ENCODE measurements at places on chromosomes 12 and 14. TPM values are rescaled to one million over a fixed set of nuclear protein-coding genes. Genes with fewer than 3 reads are reported as not detected.

LTB4R2 gene
- 5.0 TPM for total RNA-seq

VDR gene
- 6.1 TPM for total RNA-seq

ABCD4 gene
- total RNA-seq = 22.9 TPM

ETFRF1 gene
- total RNA-seq = 7.6 TPM

OR4Q2 gene
- not detected for total RNA-seq

CMA1 gene
- total RNA-seq = not detected

P2RX2 gene
- not detected for total RNA-seq

KLRD1 gene
- total RNA-seq = not detected

POP5 gene
- 58.9 TPM for total RNA-seq

SMCO2 gene
- 0.35 TPM for total RNA-seq

RASSF9 gene
- 0.21 TPM for total RNA-seq

GLIPR1L1 gene
- total RNA-seq = not detected

CD4 gene
- total RNA-seq = not detected

TTC6 gene
- not detected for total RNA-seq

DYNC1H1 gene
- total RNA-seq = 409 TPM

TSHR gene
- not detected for total RNA-seq

DLST gene
- 67.9 TPM for total RNA-seq

WDHD1 gene
- total RNA-seq = 14.8 TPM

CNTN1 gene
- total RNA-seq = 0.20 TPM

SLC16A7 gene
- not detected for total RNA-seq

MMP14 gene
- total RNA-seq = 530 TPM

ZNF385A gene
- 4.0 TPM for total RNA-seq

GCN1 gene
- 112 TPM for total RNA-seq

GPRC5A gene
- 19.8 TPM for total RNA-seq

FOXN4 gene
- not detected for total RNA-seq

POLE2 gene
- total RNA-seq = 19.0 TPM

FSCB gene
- not detected for total RNA-seq

CLEC2D gene
- total RNA-seq = 1.0 TPM

SDSL gene
- total RNA-seq = 3.9 TPM

LRRK2 gene
- 0.90 TPM for total RNA-seq

KIAA0586 gene
- total RNA-seq = 34.2 TPM

NTN4 gene
- total RNA-seq = 8.4 TPM

NKX2-1 gene
- not detected for total RNA-seq

SLC17A8 gene
- not detected for total RNA-seq

C14orf180 gene
- not detected for total RNA-seq

BTG1 gene
- 17.8 TPM for total RNA-seq

ITFG2 gene
- total RNA-seq = 18.0 TPM

HOXC12 gene
- not detected for total RNA-seq

C14orf132 gene
- 5.0 TPM for total RNA-seq

NUMB gene
- total RNA-seq = 16.7 TPM

Measured in HT1080 (cell line).